Stimulated activated CD8-positive, alpha-beta memory T cell treated with anti-CD3 and anti-CD28 coated beads, Interleukin-15, amount 100 ng/mL, for 4 hours (primary cell): ENCODE measurements at places on chromosomes 16 and 17.
A peak's percentile ranks its signal among the peaks of the same experiment; 100 is the strongest.

GRCh38 chr17:1029196-1029921, 32.4 kb downstream of the TIMM22 start:
- no peak for DNase-seq

DNA sequence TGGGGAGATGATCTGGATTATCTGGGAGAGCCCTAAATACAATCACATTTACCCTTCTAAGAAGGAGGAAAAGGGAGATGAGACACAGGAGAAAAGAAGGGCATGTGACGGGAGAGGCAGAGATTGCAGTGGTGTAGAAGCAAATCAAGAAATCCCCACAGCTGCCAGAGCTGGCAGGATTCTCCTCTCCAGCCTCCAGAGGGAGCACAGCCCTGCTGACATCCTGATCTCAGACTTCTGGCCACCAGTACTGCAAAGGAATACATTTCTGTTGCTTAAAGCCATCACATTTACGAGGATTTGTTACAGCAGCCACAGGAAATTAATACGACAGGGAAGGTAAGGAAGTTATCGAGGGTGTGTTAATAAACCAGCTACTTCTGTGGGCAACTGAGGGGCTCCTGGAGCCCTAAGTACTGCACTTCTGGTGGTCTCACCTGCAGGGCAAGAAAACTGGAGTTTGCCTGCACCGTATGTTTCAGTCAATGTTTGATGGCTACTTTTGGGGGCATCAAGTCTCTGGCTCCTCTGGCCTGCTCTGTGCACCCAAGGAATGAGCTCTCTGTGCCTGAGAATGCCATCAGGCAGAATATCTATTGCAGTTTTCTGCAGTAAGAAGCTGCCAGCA, 22.9 kb upstream of the CDH13 start:
- DNase-seq: no peak

DNA sequence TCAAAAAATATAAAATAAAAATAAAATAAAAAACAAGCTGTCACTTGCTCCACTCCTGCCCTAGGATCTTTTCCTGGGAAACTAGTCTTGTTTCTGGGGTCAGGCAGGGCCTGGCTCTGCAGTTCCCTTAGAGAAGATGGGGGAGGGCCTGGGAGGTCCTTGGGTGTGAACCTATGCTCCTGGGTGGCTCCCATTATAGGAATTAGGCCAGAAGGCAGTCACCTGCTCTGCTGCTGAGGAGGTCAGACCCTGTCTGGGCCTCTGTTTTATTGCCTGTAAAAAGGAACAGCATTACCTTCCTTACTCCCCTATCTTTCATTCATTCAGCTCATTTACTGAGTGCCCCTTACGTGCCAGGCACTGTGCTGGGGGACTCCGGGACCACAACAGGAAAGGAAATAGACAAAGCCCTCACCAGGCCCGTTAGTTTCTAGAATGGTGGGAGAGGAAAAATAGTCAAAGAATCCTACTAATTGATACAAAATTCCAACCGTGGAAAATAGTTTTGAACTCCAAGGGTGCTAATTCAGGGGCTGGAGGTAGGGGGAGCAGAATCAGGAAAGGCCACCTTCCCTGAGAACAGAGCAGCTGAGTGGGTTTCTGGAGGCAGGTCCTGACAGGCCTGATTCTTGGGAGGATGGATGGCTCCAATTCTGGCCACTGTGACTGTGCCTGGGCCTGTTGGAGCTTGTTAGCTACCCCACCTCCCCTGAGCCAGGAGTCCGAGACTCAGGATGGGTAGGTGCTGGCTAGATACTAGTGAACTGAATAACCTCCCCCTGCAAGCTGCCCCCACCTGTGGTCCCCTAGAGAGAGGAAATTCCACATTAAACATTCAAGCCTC, 1.3 kb upstream of the SLC46A1 start:
- DNase-seq: no peak

- no peak for DNase-seq
Measured at GRCh38 chr16:13471036-13471435, 448.9 kb upstream of the ERCC4 start.

DNA sequence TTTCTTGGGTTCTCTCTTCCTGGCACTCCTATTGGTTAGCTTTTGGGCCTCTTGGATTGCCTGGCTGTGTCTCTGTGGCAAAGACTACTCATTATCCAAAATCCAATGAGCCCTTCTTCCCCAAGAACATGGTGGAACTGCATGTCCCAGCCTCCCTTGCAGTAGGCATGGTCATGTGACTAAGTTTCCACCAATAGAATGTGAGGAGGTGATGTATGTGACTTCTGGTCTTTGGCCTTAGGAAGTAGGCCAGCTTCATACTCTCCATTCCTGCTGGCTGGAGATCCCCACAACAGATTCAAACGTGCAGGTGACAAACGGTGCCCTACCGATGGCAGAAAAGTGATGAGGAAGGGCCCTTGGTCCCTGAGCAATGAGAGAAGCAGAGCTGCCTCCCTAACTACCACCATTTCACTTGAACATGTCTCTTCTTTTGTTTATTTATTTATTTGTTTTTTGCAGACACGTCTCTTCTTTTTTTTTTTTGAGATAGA, 17.3 kb upstream of the SPN start:
- no peak for DNase-seq

- DNase-seq: no peak
Measured at GRCh38 chr17:47694581-47695428, 844 bp downstream of the TBKBP1 start.

DNA sequence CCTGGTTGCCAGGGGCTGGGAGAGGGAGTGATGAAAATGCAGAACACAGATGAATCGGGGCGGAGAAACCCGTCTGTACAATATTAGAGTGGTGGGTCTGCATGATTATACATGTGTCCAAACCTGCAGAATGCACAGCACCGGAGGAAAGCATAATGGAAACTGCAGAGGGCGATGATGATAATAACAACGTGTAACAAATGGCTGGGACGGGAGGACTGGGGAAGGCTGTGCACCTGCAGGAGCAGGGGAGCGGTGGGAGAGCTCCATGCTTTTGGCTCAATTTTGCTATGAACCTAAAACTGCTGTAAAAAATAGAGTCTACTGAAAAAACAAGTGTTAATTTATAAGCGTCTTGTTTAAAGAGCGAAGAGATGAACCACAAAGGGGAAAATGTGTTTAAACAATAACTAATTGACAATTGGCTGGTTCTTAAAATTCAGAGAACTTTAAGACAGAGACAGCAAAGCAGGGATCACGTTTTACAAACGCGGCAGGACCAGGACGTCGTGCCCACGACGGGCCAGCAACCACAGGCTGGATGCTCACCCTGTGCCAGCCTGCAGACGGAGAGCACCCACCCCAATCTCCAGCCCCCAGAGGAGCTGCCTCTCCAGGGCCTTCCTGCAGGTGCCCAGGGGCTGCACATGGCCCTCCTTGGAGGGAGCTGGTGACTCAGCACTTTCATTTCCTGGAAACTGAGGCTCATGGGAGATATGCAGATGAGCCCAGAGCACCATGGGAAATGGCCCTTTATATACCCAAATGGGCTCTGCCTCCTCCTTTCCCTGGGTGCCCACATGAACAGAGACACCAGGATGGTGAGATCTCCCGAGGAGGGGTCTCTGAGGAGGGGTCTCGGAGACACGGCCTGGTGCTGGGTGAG, at the start of gene TEX19:
TEX19 (plus strand) TSS at position 783 of the 886 bp plus-strand sequence. CDS start 2,904 bp downstream, outside the sequence.
- DNase-seq: no peak

GRCh38 chr17:81292450-81292849, 2.7 kb downstream of the SLC38A10 start:
- DNase-seq: no peak

GRCh38 chr17:31309556-31309955, 4.3 kb downstream of the EVI2B start:
- DNase-seq: no peak

DNA sequence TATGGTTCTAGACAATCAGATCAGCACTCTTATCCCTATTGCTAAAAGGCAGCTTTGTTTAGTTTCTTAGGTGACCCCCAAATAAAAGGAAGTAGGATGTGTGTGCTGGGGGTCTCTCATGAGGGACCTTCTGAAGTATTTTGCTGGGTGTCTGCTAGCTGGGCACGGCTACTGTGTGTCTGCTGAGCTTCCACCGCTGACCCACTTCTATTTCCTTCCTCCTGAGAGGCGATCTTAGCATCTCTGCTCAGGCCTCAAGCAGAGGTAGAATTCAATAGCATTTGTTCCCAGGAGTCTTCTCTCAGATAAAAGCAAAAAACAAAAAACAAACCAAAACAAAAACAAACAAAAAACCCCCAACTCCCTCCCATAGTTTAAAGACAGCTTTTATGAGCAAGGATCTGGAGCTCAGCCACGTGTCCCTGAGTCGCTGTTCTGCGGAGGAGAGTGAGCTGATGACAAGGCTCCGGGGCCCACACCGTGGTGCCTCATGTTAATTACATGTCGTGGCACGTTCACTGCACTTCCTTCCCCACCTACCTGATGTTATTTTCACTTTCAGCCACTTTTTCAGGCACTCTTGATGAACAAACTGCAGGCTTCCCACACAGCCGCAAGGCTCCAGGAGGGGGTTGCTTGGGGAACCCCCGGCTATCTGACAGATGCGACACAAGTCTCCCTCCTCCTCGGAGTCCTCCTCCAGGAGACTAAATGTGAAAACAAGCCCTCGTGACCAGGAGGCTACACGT, 83.5 kb downstream of the MARCHF10 start:
- peak; percentile 75 for DNase-seq

DNA sequence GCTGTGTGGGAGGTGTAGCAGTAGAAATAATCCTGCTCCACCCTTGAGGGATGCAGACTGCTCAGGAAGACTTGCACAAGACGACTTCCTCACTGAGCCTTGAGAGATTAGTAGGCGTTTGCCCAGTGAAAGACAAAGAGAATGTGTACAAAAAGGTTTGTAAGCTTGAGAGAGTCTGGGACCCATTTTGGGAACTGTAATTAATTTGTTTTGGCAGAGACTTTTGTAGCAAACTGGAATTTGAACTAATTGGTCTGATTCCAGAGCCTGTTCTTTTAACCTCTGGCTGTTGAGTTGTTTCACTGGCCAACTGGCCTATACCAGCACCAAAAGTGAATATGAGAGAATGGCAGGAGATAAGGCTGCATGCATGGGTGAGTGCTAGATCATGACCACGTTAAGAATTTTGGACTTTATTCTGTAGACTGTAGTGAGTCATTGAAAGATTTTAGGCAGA, 75.5 kb downstream of the AATF start:
- DNase-seq: no peak

DNA sequence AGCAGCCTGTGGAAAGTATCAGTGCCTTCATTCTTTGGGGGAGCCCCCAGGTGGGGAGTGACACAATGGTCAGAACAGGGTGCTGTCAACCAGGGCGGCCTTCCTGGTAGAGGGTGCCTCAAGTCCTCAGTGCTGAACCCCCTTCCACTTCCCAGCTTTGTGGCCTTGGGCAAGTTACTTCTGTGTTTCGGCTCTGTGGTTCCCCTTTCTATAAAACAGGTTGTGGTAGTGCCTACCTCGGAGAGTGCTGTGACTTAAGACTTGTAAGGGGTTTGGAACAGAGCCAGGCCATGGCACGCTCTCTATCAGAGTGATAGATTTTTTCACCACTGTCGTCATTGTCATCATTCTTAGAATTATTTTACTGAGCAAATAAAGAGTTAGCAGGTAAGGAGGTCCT, 141.1 kb downstream of the CCDC182 start:
- DNase-seq: peak; percentile 38

DNA sequence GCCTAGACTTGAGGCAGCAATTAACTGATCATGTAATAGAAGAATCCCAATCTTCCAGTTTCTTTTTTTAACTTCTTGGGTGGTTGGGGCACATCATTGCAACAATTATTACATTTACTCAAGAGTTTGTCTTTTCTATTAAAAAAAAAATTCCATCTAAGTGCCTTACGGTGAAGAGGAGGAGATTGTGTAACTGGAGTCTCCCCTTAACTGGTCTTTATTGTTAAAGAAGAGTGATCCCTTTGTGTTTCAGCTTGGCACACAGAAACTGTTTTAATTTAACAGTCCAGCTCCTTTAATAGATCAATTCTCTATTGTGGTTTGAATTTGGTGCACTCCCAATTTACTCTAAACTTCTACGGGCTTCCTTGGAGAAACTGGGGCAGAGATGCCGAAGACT, 75.2 kb downstream of the FTO start:
- no peak for DNase-seq

DNA sequence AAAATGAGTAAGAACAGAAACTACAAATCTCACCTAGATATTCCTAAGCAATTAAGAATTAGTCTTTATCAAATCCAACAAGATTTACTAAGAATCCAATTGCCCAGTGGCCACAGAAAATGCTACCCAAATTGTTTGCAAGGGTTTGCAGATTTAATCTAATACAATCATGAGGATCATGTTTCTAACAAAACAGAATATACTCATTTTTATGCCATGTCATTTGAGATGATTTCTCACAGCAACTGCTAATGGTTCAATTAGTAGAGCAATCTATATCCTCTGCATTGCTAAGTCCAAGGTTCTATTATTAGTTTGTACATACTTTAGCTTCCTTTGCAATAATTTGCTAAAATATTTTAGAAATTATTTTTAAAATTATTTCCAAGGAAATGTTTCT, 41.2 kb downstream of the HELZ start:
- DNase-seq: no peak

DNA sequence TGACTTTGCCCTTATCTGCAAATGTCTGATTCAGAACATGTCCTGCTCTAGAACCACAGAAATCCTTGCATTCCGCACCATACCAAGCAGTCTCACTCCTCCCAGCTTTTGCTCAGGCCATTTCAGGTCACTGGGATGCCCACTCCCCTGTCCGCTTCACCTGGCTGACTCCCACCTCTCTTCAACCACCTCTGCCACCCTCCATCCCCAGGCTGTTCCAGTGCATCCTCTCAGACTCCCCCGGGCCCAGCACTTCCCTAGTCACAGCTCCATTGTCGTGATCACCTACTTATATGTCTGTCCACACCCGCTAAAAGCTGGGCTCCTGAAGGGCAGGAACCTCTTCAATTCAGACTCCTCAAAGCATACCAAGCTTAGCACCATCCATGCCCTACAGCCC, 58.4 kb upstream of the CDH5 start:
- DNase-seq: no peak

GRCh38 chr17:61409301-61410112, 9.9 kb downstream of the TBX2 start:
- no peak for DNase-seq

DNA sequence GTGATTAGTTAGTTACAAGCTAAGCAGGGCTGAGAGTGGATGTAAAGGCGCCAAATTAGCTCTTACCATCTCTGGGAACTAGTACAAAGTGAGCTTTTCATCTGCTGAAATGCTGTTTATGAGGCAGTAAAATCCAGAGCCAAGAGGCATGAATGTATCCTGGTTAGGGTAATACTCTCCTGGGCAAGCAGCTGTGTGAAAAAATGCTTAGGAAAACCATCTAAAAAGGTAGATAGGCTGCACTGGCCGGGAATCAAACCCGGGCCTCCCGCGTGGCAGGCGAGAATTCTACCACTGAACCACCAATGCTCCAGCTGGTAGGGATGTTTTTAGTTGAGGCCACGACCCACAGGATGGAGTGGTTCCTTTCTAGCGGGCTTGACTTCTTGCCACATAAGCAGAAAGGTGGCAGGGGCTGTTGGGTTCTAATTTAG, 23.0 kb downstream of the VAC14 start:
- no peak for DNase-seq
